AG04450 (cell line): ENCODE measurements at places on chromosomes 5 and 9.

DNA sequence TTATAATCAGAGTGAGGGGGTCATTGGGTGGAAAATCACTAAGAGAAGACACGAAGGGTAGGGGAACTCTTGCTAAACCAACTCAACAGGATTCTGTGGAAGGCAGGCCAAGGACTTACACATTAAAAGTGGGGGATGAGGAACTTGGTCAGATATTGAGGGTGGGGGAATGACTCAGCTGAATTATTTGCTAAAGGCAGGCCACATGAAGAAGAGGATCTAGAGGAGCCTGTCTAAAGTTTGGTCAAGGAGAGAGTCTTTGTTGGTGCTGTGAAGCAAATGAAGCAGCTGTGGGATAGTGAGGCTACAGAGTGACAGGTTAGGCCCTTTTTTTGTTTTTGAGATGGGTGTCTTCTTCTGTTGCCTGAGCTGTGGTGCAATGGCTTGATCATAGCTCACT, 63.9 kb upstream of the SPRY4 start:
- no peak for DNase-seq

GRCh38 chr9:8052991-8053390, 253.4 kb upstream of the DMAC1 start:
- no peak for DNase-seq

DNA sequence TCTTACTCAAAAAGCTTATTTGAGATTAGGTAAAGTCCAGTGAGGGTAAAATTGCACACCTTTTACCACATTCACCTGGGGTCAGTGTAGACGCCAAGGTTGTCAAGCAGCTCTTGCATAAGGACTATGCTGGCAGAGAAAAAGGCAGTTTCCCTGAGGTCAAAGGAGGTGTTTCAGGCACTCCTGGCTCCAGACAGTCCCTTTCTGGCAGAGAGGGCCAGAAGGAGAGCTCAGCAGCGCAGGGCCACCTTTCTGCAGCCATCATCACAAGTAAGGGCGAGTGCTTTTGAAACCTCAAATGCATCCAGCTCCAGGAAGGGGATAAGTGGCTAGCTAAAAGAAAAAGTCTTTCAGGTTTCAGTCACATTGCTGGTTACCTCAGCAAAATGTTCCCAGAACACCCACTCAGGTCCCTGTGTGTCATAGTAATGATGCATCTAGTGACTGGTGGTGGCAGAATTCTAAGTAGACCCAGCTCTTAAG, 16.7 kb upstream of the IL13 start:
- DNase-seq = no peak

DNA sequence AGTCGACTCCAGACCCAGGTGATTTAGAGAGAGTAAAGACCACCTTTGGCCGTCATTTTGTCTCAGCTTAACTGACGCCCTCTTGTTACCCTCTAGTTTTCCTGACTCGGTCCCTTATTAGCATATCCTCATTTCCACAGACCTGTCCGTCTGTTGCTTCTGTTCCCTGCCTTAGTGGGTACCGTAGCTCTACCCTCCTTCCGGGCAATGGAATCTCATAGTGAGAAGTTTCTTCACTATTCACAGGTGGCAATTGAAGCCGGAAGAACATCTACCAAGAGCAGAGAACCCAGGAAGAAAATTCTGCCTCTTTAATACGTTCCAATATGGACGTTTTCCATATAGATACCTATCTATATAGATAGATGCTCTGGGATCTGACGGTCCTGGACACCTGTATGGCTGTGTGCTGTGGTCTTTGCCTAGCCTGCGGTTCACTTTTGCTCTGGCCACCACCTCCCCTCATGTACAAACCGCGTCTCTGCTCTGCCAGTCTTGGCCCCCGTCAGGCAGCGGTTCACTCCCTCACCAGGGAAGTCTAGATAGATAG, 652 bp upstream of the TMEM161B start:
- DNase-seq = no peak

GRCh38 chr9:106920701-106921283, 57.8 kb downstream of the ZNF462 start:
- no peak for DNase-seq

- no peak for DNase-seq
Measured at GRCh38 chr5:126720369-126720768, 56.6 kb upstream of the LMNB1 start.

- no peak for DNase-seq
Measured at GRCh38 chr5:83744821-83745220, 24.2 kb upstream of the HAPLN1 start.

DNA sequence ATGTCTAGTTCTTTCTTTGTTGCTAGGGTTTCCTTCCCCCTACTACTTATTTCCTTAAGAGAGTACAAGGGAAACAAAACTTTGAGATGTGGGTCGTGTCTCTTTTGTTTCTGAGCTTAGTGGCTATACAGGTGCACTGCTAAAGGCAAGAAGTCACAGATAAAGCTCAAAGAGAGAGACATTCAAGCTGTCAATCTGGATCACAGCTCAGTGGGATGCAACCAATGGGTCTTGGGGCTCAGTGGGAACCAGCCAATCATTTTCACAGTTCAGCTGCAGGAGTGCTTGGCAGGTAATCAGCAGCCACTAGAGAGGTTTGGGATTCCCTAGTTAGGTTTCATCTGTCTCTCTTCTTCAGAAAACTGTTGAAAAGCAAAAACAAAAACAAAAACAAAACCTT, 135.4 kb upstream of the SGCD start:
- DNase-seq = no peak

GRCh38 chr5:126274763-126275125, 148.5 kb upstream of the GRAMD2B start:
- DNase-seq = no peak

- no peak for DNase-seq
Measured at GRCh38 chr9:19700699-19701098, 88.1 kb downstream of the SLC24A2 start.

DNA sequence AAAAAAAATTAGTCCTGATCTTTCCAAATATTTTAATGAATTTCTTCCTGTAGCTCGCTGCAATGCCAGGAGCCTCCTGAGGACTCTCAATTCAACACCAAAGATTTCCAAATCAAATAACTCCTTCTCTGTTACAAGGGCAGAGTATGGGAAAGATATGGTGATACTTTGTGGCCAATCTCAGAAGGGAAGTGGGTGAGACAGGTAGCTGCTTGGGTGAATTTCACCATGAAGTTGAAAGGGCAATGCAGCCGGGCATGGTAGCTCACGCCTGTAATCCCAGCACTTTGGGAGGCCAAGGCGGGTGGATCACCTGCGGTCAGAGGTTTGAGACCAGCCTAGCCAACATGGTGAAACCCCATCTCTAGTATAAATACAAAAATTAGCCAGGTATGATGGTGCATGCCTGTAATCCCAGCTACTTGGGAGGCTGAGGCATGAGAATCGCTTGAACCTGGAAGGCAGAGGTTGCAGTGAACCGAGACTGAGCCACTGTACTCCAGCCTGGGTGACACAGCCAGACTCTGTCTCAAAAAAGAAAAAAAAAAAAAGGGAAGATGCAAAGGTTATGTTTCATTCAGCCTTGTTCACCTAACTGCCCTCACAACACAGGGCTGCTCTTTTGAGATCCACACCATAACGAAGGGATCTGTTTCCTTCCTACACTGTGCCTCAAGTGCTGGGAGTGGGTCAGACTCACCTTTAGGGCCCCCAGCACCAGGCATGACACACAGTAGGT, 58.6 kb downstream of the PTPN3 start:
- no peak for DNase-seq

- no peak for DNase-seq
Measured at GRCh38 chr9:116005205-116005604, 148.4 kb upstream of the PAPPA start.

DNA sequence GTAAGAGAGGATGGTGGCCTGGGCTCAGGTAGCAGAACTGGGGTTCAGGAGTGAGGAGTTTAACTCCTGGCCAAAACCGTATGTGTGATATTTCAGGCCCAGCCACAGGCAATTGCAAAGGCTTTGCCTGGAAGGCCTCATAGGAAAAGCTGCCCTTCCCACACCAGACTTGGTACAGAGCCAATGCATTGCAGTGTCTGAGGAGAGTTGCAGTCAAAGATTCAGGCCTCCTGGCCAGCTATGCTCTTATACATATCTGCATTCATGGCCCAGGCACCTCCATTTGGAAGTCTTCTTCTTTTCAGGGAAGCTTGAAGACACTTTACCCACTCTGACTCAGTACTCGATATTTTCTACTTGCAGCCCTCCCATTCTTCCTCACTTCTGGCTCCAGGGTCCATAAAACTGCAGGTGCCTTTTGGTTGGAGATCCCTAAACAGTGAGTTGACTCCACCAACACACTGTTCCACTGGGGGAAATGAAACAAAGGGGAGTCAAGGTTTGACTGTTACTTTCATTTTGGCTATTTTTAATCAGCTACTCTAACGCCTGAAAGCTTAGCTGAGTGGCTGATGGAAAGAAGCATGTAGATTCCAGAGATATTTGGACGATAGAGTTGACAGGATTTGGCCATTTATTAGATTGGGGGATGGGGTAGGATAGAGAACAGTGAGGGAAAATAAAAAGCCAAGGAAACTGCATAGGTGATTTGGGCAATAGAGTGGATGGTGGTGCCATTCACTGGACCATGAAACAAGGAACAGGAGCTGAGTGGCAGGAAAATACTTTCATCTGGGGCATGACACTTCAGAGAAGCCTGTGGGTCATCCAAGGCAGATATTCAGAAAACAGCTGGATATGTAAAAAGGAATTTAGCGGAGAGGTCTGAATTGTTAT, 30.6 kb upstream of the IL33 start:
- DNase-seq = no peak

DNA sequence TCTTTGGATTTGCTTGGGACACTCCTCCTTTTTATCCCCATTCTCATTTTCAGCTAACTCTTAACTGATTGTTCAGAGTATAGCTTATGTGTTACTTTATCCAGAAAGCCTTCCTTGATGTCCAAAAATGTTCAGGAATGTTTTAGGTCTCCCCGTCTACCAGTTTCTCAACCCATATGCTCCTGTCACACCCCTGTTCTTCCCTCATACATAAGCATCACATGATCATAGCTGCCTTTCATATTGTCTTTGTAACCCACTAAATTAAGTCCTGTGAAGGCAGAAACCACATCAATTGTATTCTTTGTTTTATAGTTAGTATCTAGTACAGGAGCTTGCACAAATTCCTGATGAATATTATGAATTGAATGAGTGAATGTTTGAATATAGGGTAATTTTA, 321.9 kb upstream of the ACTBL2 start:
- DNase-seq = no peak

GRCh38 chr9:134162926-134163370, 1.4 kb downstream of the RNU6ATAC start:
- DNase-seq = no peak

- no peak for DNase-seq
Measured at GRCh38 chr5:74556631-74557595, 83.6 kb downstream of the ENC1 start.

GRCh38 chr5:149552553-149553160, 1.4 kb upstream of the CSNK1A1 start:
- no peak for DNase-seq

- DNase-seq = no peak
Measured at GRCh38 chr5:68458416-68459021, 243.0 kb downstream of the PIK3R1 start.

GRCh38 chr5:142110046-142110531, 1.5 kb downstream of the NDFIP1 start:
- no peak for DNase-seq

GRCh38 chr5:6449465-6450158, 953 bp downstream of the UBE2QL1 start:
- DNase-seq = no peak

DNA sequence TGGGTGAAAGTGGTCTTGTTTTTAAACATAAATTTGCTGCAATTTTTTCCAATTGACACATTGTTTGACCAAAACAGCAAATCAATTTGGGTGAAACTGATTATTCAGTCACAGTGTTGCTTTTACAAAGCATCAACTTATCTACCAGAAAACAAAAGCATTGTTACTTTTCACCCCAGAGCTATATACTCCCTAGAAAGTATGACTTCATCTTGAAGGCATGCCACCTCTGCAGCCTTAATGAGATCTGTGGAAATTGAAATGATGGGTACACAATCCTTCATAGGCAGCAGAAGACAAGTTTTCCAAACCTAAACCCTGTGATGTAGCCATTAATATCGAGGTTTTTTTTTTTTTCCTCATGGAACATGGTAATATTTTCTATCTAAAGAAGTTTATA, 615.9 kb downstream of the CHSY3 start:
- DNase-seq = no peak

DNA sequence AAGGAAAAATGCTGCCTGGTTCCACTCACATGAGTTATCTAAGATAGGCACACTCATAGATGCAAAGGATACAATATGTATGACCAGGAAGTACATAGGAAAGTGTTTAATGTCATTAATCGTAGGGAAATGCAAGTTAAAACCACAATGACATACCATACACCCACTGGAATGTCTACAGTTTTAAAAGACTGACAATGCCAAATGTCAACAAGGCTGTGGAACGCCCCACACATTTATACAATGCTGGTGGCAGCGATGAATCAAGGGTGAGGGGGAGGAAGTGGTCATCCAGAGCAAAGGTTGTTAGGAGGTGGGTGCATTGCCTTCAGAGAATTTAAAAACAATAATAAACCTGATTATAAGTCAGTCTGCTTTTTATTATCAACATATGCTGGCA, 437.8 kb downstream of the ARHGEF28 start:
- DNase-seq = peak; percentile 26

DNA sequence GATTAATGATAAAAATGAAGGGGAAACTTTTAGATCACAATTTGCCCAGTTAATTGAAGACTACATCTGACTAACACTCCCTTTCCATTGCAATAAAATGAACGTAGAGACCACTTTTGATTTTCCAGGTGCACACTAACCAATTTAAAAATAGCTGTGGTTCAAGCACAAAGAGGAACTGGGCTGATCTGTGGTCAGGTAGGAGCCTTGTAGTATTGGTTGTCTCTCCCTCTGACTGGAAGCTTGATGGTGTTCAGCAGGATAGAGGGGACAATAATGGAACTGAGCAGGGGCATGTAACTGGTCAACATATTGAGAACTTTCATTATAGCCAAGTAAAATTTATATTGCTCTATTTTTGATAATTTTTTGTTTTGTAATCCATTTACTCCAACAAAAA, 886.8 kb upstream of the SEMA6A start:
- DNase-seq = no peak

- no peak for DNase-seq
Measured at GRCh38 chr5:31757806-31758205, 118.9 kb downstream of the PDZD2 start.

DNA sequence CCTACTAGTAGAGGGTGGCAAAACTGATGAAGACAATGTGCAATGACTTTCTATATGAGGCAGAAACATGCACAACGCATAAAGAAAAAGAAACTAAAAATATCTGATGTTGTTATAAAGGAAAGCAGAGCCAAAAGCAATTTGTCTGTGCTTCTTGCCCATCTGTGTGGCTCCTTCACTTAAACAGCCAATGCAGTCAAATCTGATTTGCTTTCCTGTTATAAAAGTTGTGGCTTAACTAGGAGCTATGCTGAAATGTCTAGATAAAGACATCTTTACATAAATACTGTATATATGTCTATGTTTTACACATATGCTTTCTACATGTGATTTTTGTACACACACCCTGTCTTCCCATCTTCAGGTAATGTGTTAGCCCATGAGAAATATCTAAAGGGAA, 508.2 kb downstream of the CETN3 start:
- no peak for DNase-seq
